Pulmonary artery endothelial cell (primary cell): ENCODE measurements at places on chromosomes 12 and 14.
A peak's percentile ranks its signal among the peaks of the same experiment; 100 is the strongest.

- DNase-seq, result no peak
Observed at GRCh38 chr14:62692490-62693106, 352.7 kb downstream of the KCNH5 start.

DNA sequence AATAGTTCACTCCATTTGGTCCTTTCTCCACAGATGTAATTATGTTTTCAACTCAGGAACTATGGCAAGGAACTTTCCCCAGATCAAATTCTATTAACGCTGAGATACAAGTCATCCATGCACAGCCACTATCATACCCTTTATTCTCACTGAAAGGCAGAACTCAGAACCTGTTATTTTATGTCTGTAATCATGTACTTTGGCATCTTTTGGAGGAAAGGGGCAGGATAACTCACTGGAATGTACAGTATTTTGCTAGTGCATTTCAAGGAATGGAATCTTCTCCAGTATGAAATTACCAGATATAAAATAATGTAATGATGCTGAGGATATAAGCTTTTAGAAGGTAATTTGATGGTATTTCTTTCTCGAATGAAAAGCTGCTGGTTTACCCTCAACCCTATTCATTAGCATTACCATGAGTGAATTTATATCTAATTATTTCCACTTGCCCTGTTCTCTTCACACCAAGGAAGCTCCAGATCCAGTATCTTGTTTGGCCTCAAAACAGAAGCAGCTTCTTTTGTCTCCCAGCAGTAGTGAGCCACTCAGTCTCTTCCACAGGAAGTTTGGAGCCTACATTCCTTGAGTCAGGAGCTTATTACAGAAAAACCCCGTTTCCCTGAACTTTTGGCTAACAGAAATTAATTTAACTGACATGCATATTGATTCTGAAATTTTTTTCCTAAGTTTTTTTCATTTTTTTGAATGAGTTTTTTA, 10.0 kb upstream of the AMHR2 start:
- DNase-seq, result no peak

DNA sequence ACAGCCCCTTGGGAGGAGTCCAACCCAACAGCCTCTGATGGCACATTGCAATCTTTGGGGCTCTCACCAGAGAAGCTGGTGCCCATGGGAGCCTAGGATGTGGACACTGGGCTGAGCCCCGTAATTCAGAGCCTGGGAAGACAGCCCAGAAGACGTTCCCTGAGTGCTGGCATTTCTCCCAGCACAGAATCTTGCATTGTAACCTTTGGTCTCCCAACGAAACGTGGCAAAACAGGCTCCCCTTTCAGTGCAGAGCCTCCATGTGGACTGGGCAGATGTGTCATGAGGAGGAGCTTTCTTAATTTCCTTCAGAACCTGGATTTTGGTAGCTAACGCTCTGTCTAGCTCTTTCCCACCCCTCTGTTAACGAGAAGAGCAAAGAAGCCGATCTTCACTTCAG, 26.3 kb downstream of the BATF start:
- no peak for DNase-seq

GRCh38 chr14:37623426-37623951, 28.1 kb downstream of the TTC6 start:
- DNase-seq, result peak; percentile 53

- DNase-seq, result no peak
Observed at GRCh38 chr12:91947459-91947858, 198.2 kb downstream of the BTG1 start.

DNA sequence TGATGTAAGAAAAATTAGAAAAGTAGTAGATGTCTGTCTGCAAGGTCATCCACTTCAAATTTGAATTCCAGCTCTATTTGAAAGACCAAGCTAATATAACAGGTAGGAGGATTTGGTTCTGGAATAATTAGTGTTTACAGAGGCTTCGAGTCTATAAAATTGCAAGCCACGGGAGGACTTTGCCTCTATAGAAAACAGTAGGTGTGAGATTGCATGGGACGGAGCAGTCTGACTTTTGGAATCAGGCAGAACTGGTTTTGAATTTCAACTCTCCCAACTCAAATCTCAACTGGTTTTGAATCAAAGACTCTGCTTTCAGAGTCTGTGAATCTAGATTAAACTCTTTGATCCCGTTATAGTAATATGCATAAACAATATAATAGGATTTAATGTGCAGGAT, 82.4 kb downstream of the PIK3C2G start:
- DNase-seq, result no peak

GRCh38 chr12:2884810-2885209, 5.9 kb upstream of the TULP3 start:
- DNase-seq, result no peak

- DNase-seq, result no peak
Observed at GRCh38 chr12:104799458-104799857, 158.6 kb downstream of the SLC41A2 start.

DNA sequence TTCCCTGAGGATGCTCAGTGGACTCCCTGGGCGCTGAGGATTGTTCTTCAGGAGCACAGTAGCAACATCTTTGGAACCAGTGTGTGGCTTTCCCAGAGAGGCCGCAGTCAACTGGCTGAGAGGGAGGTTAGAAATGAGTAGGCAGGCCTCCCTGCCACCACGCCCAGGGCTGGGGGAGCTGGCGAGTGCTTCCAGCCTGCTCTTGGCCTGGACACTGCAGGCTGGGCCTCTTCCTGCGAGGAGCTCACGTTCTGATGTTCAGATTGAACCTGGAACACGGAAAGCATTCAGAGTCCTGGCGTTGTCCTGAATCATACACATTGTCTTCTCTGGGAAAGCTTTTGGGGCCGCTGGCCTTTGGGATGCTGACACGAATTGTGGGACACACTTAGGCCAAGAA, 15.6 kb downstream of the TSPAN9 start:
- no peak for DNase-seq

- DNase-seq, result no peak
Observed at GRCh38 chr14:72402377-72402772, 470.1 kb downstream of the RGS6 start.

DNA sequence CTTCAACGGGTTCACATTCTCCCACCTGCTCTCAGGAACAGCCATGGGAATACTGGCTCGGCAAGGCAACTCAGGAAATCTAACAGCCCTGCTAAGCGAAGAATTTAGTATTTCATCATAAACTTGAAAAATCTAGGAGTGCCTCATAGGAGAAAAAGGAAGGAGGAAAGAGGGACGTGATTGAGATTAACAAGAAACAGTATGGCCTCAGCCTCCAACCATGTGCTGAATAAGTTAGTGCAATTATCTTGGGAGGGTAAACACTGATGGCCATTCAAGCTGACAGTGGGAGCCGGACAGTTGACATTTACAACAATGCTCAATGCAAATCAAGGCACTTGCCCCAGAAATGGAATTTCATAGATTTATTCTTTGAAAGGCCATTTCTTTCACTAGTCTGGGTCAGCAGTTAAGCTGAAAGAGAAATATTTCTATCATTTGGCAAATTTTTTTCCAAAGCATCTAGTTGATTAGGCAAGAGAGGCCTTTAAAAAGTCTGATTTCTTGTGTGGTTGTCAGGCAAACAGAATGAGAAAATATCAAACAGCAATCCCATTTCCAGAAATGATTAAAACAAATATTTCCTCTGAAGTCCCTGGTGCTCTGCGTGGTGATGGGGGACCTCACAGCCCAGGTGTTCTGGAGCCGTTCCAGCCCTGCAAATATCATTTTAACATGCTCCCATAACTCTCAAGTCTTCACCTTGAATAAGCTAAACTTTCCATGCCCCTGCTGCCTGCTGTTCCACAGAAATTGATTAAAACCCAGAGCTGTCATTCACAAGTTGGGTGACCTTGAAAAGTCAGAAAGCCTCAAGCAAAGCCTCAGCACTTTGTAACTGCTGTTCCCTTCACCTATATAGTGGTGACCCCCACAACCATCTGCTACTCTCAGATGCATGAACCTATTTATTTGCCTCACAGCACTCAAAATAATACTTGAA, 121.6 kb downstream of the PHLDA1 start:
- DNase-seq, result no peak

GRCh38 chr12:96698521-96698920, 208.5 kb upstream of the NEDD1 start:
- DNase-seq, result no peak

DNA sequence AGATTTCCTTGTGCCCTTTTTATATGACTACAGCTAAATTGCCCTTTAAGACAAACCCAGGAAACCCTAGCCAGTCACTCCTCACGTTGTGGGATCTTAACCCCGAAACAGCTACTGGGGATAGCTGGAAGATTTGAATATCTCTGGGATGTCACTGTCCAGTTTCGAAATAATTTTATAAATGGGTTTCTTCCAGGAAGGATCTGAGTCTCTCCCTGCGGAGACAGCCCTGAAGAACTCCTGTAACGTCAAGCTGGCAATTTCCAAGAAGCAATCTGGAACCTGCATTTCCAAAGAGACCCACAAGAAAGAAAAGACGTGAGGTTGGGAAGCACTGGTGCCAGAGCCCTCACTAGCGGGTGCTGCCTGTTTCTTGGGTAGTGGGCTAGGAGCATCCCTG, 20.9 kb downstream of the PROX2 start:
- DNase-seq, result no peak

- no peak for DNase-seq
Observed at GRCh38 chr12:101299931-101300330, 20.0 kb downstream of the UTP20 start.

GRCh38 chr12:33639975-33640374, 200.4 kb upstream of the SYT10 start:
- DNase-seq, result no peak

- no peak for DNase-seq
Observed at GRCh38 chr14:22448905-22449599, 140.0 kb downstream of the DAD1 start.

DNA sequence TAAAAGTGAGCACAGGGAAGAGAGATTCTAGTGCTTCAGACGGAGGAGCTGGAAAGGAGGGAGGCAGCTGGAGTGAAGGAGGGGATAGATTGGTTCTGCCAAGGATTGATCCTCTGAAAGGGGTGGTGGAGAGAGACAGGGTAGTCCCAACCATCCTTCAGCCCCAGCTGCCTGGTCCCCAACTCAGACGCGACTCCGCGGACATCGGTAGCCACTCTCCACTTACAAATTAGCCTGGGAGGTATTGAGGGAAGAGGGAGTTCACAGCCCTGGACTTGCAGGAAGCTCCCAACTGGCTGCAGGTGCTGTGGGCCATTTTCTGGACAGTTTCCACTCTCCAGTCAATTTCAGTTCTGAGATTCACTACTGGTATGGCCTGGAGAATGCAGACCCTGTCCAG, 1.2 kb downstream of the PLEKHD1 start:
- no peak for DNase-seq

DNA sequence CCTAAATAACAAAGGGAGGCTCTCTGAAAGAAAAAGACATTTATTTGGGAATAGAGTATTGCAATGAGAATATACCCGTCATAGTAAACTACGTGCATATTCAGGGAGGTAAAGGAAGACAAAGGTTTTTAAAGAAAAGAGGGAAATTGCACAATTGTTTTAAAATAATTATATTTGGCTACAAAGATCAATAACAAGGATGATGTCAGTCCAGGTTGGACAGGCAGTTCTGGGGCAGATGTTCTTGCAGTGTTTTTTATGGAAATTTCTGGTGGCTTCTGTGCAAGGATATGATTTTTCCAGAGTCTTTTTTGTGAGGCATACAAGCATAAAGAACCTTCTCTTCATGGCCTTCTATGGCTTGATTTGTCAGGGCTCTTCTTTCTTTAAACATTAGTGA, 29.6 kb downstream of the HSD17B6 start:
- no peak for DNase-seq

GRCh38 chr12:4719821-4720636, at the start of gene GALNT8:
GALNT8 (plus strand) TSS chr12:4720400; CDS start chr12:4720678, 278 bp downstream.
- no peak for DNase-seq

DNA sequence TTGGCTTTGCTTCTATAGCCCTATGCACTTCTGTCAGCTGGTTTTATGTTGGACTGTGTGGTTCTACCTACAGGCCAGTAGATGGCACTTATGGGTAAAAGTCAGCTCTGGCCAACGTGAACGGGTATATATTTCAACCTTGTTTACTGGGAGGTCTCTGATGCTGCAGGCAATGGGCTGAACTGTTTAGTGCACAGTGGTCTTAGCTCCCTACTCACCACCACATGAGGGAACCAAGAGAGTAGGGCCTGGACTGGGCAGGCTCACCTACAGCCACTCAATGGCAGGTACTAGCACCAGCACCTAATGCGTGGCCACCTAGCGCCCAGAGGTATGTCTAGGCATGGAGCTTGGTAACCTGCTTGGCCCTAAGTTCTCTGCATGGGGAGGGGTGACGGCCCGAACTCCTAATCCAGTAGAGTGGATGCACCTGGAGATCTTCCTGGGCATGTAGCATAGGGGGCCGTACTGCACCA, 481.8 kb downstream of the TMEM117 start:
- DNase-seq, result no peak

DNA sequence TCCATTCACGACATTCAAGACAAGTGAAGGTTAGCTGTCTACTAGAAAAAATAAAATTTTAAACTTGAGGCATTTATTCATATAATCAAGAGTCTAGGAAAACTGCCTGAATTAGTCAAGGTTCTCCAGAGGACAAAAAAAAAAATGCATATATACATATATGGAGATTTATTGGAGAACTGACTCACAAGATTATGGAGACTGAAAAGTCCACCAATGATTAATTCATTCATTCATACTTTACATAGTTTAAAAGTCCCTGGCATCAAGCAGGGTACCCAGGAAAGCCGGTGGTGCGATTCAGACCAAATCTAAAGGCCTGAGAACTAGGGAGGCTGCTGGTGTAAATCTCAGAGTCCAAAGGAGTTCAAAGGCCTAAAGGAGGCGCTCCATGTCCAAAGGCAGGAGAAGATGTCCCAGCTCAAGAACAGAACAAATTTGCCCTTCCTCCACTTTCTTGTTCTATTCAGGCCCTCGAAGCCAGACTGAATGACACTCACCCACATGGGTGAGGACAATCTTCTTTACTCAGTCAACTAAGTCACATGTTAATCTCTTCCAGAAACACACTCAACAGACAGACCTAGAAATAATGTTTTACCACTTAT, 64.3 kb downstream of the ANKS1B start:
- DNase-seq, result no peak

GRCh38 chr12:85280165-85280983, at the start of gene ALX1:
ALX1 (plus strand) TSS chr12:85280220; CDS start chr12:85280262, 42 bp downstream.
- no peak for DNase-seq

DNA sequence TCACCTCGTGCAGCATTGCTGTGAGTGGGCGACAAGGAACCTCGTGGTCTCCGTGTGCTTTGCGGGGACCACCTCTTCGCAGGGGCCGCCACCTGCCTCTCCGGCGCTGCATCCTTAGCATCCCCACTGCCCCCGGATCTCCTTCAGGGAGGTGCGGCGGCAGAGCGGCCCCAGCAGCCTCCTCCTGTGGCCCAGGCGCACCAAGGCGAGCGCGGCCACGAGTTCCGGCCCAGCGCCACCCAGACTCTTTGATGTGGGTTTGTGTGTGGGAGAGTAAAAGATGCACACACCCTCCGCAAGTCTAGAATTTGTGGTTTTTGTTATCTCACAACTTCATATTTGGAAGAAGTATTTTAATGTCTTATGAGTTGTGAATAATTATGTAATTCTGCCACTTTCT, 118.8 kb upstream of the DIO3 start:
- no peak for DNase-seq

- DNase-seq, result no peak
Observed at GRCh38 chr12:102475355-102475754, 5.0 kb downstream of the IGF1 start.

- no peak for DNase-seq
Observed at GRCh38 chr12:65539023-65539422, 260.5 kb downstream of the MSRB3 start.
